ENCODE measurements at places on chromosomes 12 and 14.

GRCh38 chr14:31138301-31138700 lies 69.3 kb downstream of the HECTD1 start:
- peak; percentile 6 for DNase-seq

GRCh38 chr12:68432622-68433021 lies 100.5 kb upstream of the MDM1 start:
- DNase-seq = no peak

- DNase-seq = no peak
These were observed 20.8 kb upstream of the P2RX4 start for GRCh38 chr12:121189131-121189530.

DNA sequence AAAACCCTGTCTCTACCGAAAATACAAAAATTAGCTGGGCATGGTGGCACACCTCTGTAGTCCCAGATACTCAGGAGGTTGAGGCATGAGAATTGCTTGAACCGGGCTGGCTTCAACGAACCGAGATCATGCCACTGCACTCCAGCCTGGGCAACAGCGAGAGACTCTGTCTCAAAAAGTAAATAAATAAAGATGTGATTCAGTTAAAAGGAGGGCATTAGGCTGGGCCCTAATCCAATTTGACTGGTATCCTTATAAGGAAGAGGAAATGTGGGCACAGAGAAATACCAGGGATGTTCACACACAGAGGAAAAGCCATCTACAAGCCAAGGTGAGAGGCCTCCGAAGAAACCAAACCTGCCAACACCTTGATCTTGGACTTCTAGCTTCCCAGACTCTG lies 10.1 kb upstream of the DCAF4 start:
- no peak for DNase-seq

- peak; percentile 53 for DNase-seq
These were observed 104.4 kb downstream of the DAD1 start for GRCh38 chr14:22484632-22485031.

- no peak for DNase-seq
These were observed 136.0 kb downstream of the ADGRD1 start for GRCh38 chr12:131089531-131090273.

GRCh38 chr12:46926526-46926925 lies 100.7 kb upstream of the SLC38A4 start:
- DNase-seq = no peak

- peak; percentile 27 for DNase-seq
These were observed 77.1 kb downstream of the PTPN21 start for GRCh38 chr14:88477513-88478250.
